ENCODE measurements at places on chromosomes 5 and 9. TPM values are rescaled to one million over a fixed set of nuclear protein-coding genes. Genes with fewer than 3 reads are reported as not detected.

The RNF130 gene
- 73.9 TPM for total RNA-seq

The SLC45A2 gene
- total RNA-seq: 0.22 TPM

DNA sequence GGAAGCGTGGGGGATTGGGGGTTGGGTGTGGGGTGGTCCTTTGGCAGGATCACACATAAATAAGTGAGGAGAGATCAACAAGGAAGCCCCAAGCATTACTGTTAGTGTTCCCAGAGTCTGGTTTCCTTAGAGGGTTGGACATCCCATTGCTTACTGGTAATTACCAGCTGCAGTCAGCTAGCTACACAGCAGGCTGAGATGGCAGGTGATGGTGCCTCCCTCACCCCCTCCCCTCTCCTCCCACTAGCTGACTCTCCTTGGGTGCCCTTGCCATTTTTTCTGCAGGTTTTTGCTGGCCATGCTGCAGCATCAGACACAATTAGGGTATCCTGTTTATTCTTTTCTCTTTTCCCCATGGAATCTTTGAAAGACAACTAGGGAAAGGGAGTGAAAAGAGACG, 107.5 kb upstream of the TLR4 start:
- H3K27me3 ChIP-seq: no peaks in the 10 kb centered on the region
- peak; percentile 26 for DNase-seq
- no peak overlapping the region for H3K27ac ChIP-seq
- H3K4me3 ChIP-seq: no peak overlapping the region
- H3K36me3 ChIP-seq: no peaks in the 10 kb centered on the region

DNA sequence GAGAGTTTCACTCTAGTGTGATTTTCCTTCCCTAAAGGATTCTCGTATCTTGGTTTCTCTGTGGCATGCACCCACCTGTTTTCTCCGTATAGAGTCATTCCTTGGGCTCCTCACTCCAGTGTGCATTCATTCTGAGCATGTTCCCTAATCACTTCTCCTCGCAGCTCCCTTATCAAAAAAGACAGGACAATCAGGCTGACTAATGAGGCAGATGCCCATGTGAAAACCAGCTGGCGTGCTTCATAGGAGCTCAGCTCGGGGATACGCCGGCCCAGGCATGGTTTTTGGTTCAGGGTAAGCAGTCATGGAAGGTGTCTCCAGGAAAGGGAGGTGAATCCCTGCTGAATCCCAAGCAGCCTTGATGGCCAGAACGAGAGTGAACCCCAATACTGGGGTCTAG, 41.2 kb upstream of the INSYN2B start:
- no peak for DNase-seq
- no peak overlapping the region for H3K4me3 ChIP-seq
- no peaks in the 10 kb centered on the region for H3K27me3 ChIP-seq
- no peaks in the 10 kb centered on the region for H3K36me3 ChIP-seq
- H3K27ac ChIP-seq: no peak overlapping the region
- no peaks in the 10 kb centered on the region for H3K4me1 ChIP-seq

DNA sequence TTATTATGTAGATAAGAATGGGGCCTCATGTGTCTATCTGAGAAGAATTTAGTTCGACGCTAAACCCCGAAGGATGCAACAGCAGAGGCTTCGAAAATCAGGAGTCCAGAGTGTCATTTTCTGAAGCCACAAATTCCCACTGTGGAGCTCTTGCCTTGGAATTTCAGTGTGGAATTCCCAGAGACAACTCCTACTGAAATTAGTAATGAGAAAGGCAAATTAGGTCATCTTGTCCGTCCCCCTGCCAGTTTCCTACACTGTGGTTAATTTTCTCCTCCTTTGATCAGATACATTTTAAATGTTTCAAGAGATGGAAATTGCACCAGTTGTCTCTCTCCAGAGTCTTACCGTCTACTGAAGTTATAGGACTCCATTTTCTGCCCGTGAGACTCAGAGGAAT, 633.6 kb downstream of the BNC2 start:
- no peaks in the 10 kb centered on the region for H3K36me3 ChIP-seq
- no peak overlapping the region for H3K4me3 ChIP-seq
- no peaks in the 10 kb centered on the region for H3K4me1 ChIP-seq
- H3K27ac ChIP-seq: no peak overlapping the region
- no peak for DNase-seq

GRCh38 chr5:177362610-177363507, 5.1 kb downstream of the RGS14 start:
- H3K27ac ChIP-seq: peak overlapping the region; percentile 67
- H3K36me3 ChIP-seq: no peaks in the 10 kb centered on the region
- no peaks in the 10 kb centered on the region for H3K27me3 ChIP-seq
- peak overlapping the region; percentile 59 for H3K4me3 ChIP-seq
- peaks cover 3% of the 10 kb centered on the region for H3K4me1 ChIP-seq
- DNase-seq: peak; percentile 93

DNA sequence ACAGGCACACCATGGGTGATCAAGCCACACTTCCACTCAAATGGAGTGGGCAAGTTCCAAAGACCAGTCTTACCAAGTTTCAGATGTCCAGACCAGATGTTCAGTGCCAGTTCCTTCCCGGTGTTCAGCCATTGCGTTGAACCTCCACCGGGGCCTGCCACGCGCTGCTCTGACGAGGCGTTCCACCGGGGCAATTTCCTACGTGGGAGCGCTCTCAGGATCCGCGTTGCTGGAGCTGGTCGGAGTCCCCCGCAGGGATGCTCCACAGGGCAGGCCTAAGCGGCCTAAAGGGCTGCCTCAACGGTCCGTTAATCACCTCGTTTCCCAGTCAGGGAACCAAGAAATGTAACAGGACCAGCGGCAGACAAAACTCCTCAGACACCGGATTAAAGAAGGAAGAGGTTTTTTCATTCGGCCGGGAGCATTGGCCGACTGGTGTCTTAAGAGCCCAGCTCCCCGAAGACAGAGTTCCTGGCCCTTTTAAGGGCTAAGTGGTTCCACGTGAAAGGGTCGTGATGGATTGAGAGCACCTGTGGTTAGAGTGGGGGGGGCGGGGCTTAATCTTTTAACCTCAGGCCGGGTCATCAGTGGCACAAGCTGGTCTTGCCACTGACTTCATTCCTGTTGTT, 35.7 kb upstream of the PPP1R26 start:
- DNase-seq: peak; percentile 37
- no peak overlapping the region for H3K27ac ChIP-seq
- no peaks in the 10 kb centered on the region for H3K36me3 ChIP-seq

The DCTN3 gene
- 92.0 TPM for total RNA-seq

- no peak overlapping the region for H3K27ac ChIP-seq
- H3K36me3 ChIP-seq: no peaks in the 10 kb centered on the region
- DNase-seq: no peak
Measured at GRCh38 chr9:93079371-93079770, 16.6 kb upstream of the CARD19 start.

DNA sequence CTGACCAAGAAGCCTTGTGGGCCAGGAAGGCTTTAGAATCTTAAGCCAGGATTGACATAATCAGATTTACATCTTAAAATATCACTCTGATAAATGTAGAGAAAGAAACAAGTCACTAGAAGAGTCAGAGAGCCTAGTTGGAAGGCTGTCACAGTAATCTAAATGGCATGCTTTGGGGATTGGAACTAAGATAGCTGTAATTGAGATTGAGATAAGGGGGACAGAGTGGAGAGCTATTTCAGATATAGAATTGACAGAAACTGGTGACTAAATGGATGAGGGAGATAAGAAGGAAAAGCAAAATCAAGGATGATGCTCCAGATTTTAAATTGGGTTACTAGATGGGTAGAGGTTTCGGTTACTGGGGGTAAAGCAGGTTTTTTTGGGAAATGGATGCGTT, 100.5 kb downstream of the XRCC4 start:
- no peaks in the 10 kb centered on the region for H3K27me3 ChIP-seq
- H3K4me3 ChIP-seq: no peak overlapping the region
- H3K27ac ChIP-seq: no peak overlapping the region
- no peaks in the 10 kb centered on the region for H3K36me3 ChIP-seq

All from kidney (tissue), 22 donors.